ENCODE measurements at places on chromosomes 2 and 18.

DNA sequence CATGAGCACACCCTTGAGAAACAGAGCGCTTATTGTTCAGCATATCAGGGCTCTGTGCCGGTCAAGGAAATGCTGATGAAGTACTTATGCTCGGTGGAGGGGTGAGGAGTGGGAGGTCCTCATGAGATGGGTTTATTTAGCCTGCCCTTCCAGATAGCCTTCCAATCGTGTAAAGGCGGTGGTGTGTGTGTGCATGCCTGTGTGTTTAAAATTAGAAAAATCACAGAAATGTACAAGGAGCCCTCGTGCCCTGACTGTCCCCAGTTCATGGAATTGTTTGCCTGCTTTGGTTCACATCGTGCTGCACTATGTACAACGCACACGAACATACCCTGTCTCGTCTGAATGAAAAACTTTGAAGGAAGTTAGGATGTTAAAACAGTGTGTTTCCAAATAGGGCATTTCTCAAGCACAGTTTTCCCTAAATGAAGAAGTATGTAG is 158.6 kb downstream of the AQP4 start:
- DNase-seq = no peak

DNA sequence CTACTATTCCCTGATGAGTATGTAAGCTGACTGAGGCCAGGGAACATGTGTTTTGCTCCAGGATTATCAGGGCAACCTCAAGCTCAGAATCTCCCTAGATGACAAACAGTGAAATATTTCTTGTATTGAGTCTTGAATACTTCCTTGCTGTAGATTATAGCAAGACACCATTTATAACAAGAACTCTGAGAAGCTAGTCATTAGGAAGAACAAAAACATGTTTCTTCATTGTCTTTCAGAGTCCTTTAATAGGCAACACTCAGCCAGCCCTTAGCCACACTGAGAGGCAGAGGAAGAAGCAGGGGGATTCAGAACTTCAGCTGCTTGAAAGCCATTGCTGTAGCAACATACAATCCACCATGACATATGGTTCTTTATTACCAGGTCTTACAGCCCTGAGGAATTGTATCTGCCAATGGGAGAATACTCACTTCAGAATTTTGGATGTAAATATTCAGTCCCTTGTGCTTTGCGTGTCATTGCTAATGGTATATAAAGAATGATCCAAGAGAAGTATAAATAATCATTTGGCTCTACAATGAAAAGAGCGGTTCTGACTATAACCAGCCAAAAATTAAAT is 117.5 kb upstream of the NCKAP5 start:
- DNase-seq = no peak

- no peak for DNase-seq
Measured at GRCh38 chr18:76401498-76401897, 93.5 kb downstream of the ZNF516 start.

DNA sequence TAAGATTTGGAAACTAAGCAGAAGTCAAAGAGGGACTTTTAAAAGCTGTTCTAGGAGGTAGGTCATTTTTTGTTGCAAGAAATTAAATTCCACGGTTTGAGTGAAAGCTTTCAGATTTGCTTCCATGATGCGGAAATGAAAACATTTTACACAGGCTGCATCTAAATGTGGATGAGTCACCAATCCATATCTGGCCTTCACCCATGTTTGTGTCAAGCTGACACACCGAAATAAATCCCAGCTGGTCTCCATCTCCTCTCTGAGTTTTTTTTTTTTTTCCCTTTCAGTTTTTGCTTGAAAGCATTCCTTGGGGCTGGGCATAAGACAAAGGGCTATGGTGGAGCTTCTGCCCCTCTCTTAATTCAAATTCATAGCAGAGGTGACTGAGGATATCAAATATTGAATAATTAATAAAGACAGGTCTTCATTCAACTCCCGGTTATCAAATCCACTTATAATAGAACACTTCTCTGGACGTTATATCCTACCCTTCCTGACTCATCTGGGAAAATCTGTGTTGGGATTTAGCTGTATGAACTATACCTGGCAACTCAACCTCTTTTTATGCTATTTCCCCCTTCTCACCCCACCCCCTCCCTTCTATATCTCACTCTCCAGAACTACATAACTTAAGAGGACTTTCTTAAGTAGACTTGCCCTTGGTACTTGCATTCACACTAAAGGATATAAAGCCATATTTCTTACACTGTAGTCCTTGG is 558.3 kb upstream of the GCFC2 start:
- DNase-seq = no peak
